ENCODE measurements at places on chromosomes 4 and X. TPM values are rescaled to one million over a fixed set of nuclear protein-coding genes. Genes with fewer than 3 reads are reported as not detected.

Gene SPANXA2
- total RNA-seq: not detected

Gene RBBP7
- 108 TPM for total RNA-seq

Gene CXCL11
- total RNA-seq: 0.68 TPM

Gene ATP2B3
- not detected for total RNA-seq

Gene CAPN6
- under 0.01 TPM for total RNA-seq

Gene CHM
- total RNA-seq: 25.0 TPM

Data from nasal cavity respiratory epithelium epithelial cell of viscerocranial mucosa (primary cell).